ENCODE measurements at places on chromosomes 5 and 9. TPM values are rescaled to one million over a fixed set of nuclear protein-coding genes. Genes with fewer than 3 reads are reported as not detected.

The GLRA1 gene
- not detected for total RNA-seq

DNA sequence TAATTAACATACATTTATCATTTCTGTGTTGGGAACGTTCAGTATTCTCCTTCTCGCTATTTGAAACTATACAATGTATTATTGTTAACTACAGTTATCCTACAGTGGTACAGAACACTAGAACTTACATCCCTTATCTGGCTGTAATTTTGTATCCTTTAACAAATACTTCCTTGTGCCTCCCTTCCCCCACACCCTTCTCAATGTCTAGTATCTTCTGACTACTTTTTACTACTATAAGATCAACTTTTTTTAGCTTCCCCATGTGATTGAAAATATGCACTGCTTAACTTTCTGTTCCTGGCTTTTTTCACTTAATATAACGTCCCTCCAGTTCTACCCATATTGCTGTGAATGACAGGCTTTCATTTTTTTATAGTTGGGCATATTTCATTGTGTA lies 253.5 kb downstream of the RAB3C start:
- no peaks in the 10 kb centered on the region for H3K36me3 ChIP-seq
- no peaks in the 10 kb centered on the region for H3K27me3 ChIP-seq
- no peak for DNase-seq
- no peaks in the 10 kb centered on the region for H3K4me1 ChIP-seq

- H3K27me3 ChIP-seq: no peaks in the 10 kb centered on the region
- DNase-seq: no peak
- no peak overlapping the region for H3K27ac ChIP-seq
- no peaks in the 10 kb centered on the region for H3K4me1 ChIP-seq
- H3K36me3 ChIP-seq: no peaks in the 10 kb centered on the region
- no peak overlapping the region for H3K4me3 ChIP-seq
Observed at GRCh38 chr5:153797484-153797883, 241.2 kb downstream of the FAM114A2 start.

DNA sequence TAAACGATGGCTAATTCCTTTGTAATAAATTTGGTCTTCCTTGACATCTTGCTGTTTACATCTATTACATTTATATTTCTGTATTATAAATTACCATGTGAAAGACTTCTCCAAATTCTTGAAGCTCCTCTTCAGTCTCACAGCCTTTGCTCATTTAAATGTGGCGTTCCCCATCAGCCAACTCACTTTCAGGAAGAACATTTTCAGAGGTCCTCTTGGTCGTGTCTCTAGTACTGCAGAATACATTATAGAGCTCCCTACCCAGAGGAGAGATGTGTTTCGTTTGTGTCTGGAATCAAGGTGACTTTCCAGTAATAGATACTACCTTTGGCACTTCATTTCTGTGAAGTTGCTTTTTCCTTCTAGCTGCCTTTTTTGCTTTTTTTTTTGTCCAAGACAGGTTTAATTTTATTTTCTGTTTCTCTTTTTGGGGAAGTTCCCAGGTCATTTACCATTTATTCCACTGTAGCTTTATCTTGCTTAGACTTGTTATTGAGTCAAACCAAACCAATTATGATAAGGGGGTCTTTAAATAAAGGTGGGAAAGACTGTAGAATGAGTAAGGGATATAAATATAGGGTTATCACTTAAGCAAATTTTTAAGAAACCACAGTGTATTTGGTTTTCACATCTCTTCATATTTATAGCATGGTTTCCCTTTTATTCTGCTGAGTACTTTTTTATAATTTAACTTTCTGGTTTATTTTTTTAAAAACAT lies 12.8 kb downstream of the UBE2B start:
- no peak overlapping the region for H3K4me3 ChIP-seq
- no peaks in the 10 kb centered on the region for H3K27me3 ChIP-seq
- no peak overlapping the region for H3K27ac ChIP-seq

DNA sequence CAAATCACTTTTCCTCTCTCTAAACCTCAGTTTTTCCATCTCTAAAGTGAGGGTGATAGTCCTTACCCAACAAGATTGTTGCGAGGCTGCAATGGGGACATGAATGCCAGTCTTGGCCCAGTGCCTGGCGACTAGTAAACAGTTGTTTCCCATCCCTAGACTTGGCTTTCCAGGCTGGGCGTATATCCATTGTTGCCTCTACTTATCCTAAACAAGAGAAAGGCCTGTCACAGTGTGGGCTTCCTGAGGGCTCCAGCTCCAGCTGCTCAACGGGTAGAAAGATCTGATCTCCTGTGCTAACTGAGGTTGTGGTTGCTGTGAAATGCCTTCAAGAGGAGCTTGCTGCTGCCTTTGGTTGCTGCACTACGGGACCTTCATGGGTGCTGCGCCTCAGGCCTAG lies 142.0 kb downstream of the NSG2 start:
- H3K36me3 ChIP-seq: no peaks in the 10 kb centered on the region
- H3K27ac ChIP-seq: no peak overlapping the region
- DNase-seq: no peak
- no peak overlapping the region for H3K4me3 ChIP-seq
- H3K4me1 ChIP-seq: no peaks in the 10 kb centered on the region
- H3K27me3 ChIP-seq: no peaks in the 10 kb centered on the region

The ZDHHC11 gene
- 10.0 TPM for total RNA-seq

DNA sequence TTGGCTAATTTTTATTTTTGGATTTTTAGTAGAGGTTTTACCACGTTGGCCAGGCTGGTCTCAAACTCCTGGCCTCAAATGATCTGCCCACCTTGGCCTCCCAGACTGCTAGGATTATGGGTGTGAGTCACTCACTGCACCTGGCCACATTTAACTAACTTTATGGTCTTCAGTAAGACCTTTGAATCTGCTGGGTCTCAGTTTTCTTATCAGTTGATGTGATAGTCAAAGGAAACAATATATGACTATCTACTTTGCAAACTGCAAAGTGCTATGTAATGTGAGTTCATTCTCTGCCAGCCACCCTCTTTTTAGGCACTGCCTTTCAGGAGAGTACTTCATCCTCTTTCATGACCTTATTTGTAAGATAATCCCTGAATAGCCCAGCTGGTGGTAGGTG lies 474.7 kb downstream of the PDE4D start:
- H3K27ac ChIP-seq: no peak overlapping the region
- H3K4me1 ChIP-seq: peaks cover 16% of the 10 kb centered on the region
- H3K36me3 ChIP-seq: no peaks in the 10 kb centered on the region
- DNase-seq: no peak

- peaks cover 20% of the 10 kb centered on the region for H3K4me1 ChIP-seq
- H3K4me3 ChIP-seq: no peak overlapping the region
- H3K36me3 ChIP-seq: no peaks in the 10 kb centered on the region
Observed at GRCh38 chr5:14812166-14812565, 59.4 kb downstream of the ANKH start.

- H3K36me3 ChIP-seq: no peaks in the 10 kb centered on the region
- H3K27me3 ChIP-seq: no peaks in the 10 kb centered on the region
- H3K27ac ChIP-seq: no peak overlapping the region
- H3K4me1 ChIP-seq: no peaks in the 10 kb centered on the region
- DNase-seq: no peak
- H3K4me3 ChIP-seq: no peak overlapping the region
Observed at GRCh38 chr5:15203376-15203775, 296.6 kb upstream of the FBXL7 start.

The NUTM2G gene
- not detected for total RNA-seq

The TMEM8B gene
- 27.0 TPM for total RNA-seq

The MYMK gene
- total RNA-seq: not detected

DNA sequence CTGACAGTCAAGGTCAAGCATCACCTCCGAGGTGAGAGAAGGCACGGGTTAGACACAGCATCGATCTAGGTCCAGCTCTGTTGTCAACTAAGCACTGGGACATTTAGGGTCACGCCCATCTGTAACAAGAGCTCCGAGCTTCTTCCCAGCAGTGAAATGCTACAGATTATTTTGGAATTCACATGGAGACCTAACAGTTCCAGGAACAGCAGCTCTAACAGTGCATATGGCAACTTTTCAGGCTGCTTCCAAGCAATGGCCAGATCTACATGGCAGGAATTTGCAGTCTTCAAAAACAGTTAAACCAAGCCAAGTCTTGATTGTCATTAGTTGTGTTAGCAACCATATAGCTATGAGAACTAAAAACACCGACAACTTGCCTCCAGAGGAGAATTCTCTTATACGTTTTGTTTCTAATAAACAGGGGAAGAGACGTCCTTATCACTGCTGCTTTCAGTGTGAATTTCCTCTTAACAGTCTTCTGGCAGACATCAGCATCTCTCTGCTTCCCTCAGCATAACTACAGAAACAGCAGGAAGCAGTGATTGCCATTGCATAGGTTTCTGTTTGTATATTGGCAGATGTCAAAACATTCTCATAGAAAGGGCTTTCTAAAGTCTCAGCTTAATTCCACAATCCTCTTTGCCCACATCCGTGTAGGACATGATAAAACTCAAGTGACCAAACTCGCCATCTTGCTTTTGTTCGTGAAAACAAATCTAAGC lies 242.1 kb upstream of the DAPK1 start:
- H3K4me1 ChIP-seq: peaks cover 16% of the 10 kb centered on the region
- no peak overlapping the region for H3K4me3 ChIP-seq
- DNase-seq: no peak
- no peak overlapping the region for H3K27ac ChIP-seq

The TMEM167A gene
- total RNA-seq: 31.1 TPM

The SNCAIP gene
- total RNA-seq: 3.0 TPM

DNA sequence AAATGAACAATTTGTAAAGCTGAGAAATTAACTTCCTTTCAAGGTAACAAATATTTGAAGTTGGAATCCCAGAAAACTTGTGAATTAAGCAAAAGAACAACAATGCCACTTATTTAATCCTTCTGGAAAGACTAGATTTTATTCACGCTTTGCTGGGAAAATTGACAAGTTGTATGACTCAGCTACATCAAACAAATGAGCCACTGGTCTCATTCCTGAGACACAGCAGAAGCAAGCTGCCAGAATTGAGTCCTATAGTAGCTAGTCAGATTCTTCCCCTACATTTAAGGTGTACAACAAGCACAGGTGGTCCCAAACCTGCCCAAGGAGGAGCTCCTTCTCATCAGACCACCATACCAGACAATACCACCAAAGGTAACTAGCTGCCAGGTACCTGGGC lies 280.7 kb downstream of the SPOCK1 start:
- H3K4me3 ChIP-seq: no peak overlapping the region
- no peaks in the 10 kb centered on the region for H3K36me3 ChIP-seq
- no peak for DNase-seq

- no peaks in the 10 kb centered on the region for H3K27me3 ChIP-seq
- H3K4me1 ChIP-seq: peaks cover 64% of the 10 kb centered on the region
- H3K27ac ChIP-seq: peak overlapping the region; percentile 97
- H3K4me3 ChIP-seq: peak overlapping the region; percentile 77
- no peak for DNase-seq
Observed at GRCh38 chr5:134003064-134003816, 1.5 kb downstream of the VDAC1 start.

The FSD1L gene
- total RNA-seq: 2.7 TPM

The ANKRD31 gene
- under 0.01 TPM for total RNA-seq

- DNase-seq: no peak
- H3K27me3 ChIP-seq: no peaks in the 10 kb centered on the region
Observed at GRCh38 chr5:141516672-141517025, 27.8 kb downstream of the PCDHGC5 start.

The GABRG2 gene
- total RNA-seq: 0.50 TPM

- no peaks in the 10 kb centered on the region for H3K36me3 ChIP-seq
- DNase-seq: no peak
- H3K27ac ChIP-seq: no peak overlapping the region
- no peaks in the 10 kb centered on the region for H3K27me3 ChIP-seq
- peaks cover 11% of the 10 kb centered on the region for H3K4me1 ChIP-seq
Observed at GRCh38 chr5:88780736-88781135, 102.2 kb downstream of the MEF2C start.

DNA sequence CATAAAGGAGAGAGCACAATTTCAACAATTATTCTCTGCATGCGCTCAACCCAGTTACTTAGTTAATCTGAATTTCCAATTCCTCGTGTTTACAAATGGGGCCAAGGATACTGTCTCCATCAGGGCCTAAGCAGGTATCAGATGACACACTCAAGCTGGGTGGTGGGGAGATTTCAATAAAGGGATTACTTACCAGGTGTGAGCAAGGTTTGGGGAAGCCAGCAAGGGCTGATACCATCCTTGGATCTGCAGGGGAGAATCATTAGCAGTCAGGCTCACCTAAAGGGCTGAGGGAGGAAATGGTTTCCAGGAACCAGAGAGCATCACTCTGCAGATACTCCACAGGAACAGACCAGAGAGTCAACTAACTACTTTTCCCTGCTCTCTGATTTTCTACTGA lies 487.1 kb downstream of the NTRK2 start:
- H3K27ac ChIP-seq: no peak overlapping the region
- H3K4me1 ChIP-seq: no peaks in the 10 kb centered on the region
- no peak for DNase-seq
- no peak overlapping the region for H3K4me3 ChIP-seq
- no peaks in the 10 kb centered on the region for H3K27me3 ChIP-seq

DNA sequence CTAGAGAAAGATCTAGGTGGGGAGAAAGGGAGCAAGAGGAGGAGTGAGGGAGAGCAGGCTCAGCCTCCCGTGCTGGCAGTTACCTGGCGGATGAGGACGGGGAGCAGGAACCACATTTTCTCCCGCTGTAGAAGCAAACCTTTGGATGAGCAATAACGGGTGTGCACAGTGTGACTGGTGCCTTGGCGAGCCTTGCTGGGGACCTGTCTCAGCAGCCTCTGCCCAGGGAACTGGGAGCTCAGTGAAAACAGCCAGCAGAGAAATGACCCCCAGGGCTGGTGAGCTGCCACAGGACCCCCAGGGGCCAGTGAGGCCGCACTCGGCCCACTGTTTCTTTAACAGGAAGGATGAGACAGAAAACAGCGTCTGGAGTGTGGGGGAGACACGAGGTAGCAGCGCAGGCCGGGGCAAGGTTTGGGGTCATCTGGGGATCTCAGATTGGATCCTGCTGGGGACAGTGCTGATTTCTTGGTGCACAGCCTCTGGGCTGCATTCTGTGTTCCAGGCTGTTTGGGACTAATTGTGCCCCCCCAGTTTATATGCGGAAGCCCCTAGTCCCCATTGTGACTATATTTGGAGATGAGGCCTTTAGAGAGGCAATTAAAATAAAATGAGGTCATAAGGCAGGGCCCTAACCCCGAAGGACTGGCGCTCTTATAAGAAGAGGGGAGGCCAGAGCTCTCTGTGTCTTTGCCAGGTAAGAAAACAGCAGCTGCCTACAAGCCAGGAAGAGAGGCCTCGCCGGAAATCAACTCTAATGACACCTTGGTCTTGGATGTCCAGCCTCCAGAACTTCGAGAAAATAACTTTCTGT lies 118.8 kb upstream of the PHYKPL start:
- no peak for DNase-seq
- H3K36me3 ChIP-seq: no peaks in the 10 kb centered on the region
- peaks cover 21% of the 10 kb centered on the region for H3K27me3 ChIP-seq
- H3K27ac ChIP-seq: no peak overlapping the region
- H3K4me1 ChIP-seq: no peaks in the 10 kb centered on the region
- no peak overlapping the region for H3K4me3 ChIP-seq

- no peak overlapping the region for H3K27ac ChIP-seq
- no peaks in the 10 kb centered on the region for H3K36me3 ChIP-seq
- H3K4me1 ChIP-seq: no peaks in the 10 kb centered on the region
- H3K27me3 ChIP-seq: no peaks in the 10 kb centered on the region
- no peak for DNase-seq
Observed at GRCh38 chr9:11709567-11709966, 983.6 kb upstream of the TYRP1 start.
